Amygdala (tissue), 56 donors: ENCODE measurements at places on chromosomes 5 and 9.

DNA sequence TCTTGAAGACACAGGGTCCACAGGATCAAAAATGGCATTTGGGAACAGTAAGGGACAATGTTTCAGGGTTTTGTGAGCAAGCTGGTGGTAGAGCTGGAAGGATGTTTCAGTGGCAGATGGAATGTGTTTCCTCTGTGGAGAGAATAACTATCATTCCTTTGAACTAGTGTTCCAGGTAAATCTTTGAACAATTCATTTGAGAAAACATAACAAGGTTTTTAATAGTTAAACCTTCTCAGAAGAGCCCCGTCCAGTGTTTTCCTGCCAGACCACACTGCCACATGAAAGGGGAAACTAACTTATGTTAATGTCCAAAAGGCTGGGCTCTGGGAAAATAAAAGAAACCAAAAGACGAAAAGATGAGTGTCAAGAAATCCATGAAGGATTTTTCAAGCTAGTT lies 207.0 kb upstream of the ZNF462 start:
- no peak for DNase-seq

GRCh38 chr5:83474161-83474796 lies 2.7 kb downstream of the VCAN start:
- DNase-seq, result peak; percentile 50

- DNase-seq, result no peak
Observed at GRCh38 chr5:161266954-161267353, 279.6 kb downstream of the GABRB2 start.

DNA sequence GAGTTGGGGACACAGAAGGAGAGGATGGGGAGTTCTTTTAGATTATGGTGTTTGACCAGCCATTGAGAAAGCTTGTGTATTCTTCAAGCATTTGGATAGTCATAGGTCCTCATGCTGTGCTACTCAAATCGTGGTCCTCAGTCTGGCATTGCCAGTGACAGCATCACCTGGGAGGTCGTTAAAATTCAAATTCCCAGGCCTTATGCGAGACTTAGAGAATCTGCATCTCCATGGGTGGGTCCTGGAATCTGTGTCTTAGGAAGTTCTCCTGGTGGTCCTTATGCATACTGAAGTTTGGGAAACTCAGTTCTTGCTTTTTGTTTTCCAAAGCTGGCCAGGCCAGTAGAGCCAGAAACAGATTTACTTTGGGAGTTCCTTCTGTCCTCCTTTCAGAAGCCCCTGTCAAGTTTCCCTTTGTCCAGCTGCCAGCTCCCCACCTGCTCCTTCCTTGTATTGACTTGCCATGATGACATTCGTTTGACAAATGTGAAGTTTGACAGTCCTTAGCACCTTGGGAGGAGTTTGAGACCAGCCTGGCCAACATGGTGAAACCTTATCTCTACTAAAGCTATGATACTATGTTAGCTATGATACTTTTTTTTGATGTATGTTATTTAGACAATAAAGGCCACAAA lies 95.6 kb downstream of the PALM2AKAP2 start:
- no peak for DNase-seq

DNA sequence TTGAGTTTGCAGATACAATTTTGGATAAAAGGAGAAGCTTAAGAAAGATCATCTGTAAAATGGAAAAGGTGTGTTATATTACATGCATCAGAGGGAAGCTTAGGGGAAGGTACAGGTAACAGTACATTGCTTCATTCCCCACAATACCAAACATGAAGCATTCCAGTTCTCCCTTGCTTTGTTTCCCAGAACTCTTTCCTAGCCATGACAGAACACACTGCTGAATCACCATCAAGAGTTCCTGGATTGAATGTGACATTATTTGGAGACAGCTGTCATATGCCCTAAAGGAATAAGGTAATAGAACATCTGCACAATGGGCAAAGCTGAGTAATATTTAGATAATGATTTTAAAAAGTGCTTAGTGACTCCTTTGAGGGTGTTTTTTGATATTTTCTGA lies 303.5 kb upstream of the ST8SIA4 start:
- no peak for DNase-seq

- DNase-seq, result no peak
Observed at GRCh38 chr5:149886060-149886459, 58.5 kb downstream of the PDE6A start.

- DNase-seq, result no peak
Observed at GRCh38 chr5:34895641-34896419, 19.5 kb downstream of the RAD1 start.

DNA sequence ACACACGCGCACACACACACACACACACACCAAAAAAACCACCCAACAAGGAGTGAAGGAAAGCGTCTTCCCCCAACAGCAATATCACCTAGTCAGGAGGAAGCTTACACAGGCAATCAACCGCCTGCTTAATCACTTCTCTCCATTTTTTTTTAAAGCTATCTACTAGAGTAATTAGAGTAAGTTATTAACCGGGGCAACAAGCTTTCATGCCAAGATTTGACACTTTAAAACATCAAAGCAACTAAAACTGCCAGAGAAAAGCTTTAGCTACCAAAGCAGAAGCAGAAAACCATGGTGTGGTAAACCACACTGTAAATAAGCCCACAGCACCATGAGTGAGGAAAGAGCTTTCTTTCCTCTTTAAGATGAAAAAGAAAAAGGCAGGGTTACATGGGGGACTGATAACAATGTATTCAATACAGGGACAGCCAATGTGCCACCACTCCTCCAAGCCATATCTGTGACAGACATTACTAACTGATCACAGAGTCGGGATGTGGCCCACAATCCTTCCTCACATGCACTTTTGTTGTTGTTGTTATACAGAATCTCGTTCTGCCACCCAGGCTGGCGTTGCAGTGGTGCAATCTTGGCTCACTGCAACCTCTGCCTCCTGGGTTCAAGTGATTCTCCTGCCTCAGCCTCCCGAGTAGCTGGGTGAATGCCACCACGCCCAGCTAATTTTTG lies 282.1 kb downstream of the CRB2 start:
- DNase-seq, result no peak

GRCh38 chr5:123120197-123120596 lies 31.2 kb downstream of the PRDM6 start:
- no peak for DNase-seq

DNA sequence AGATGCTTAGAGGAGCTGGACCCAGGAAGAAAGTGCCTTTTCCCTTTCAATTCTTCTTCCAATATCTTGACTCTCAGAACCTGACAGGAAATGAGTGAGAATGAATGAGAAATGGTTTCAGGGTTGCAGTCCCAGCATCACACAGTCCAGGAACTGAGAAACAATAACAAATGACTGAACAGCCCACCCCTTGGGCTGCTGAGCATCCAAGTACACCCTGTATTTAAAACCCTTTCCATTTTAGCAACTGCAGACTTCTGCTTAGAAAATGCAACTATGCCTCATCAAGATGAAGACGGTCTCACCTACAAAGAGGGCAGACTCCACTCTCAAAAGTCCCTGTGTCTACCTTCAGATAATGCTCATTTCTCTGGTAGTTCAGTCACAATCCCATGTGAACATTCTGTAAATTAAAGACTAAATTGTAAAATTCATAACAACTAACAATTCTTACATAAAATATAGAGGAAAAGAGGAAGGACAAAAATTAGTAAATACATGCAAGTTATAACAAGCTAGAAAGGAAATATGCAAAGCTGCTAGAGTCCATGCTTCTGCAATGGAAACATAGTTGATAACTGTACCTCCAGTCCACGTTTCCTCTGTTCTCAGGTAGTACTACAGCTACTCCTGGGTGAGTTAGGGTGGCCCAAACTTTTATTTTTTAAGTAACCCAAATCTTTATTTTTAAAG lies 316.5 kb downstream of the ICE1 start:
- DNase-seq, result no peak

DNA sequence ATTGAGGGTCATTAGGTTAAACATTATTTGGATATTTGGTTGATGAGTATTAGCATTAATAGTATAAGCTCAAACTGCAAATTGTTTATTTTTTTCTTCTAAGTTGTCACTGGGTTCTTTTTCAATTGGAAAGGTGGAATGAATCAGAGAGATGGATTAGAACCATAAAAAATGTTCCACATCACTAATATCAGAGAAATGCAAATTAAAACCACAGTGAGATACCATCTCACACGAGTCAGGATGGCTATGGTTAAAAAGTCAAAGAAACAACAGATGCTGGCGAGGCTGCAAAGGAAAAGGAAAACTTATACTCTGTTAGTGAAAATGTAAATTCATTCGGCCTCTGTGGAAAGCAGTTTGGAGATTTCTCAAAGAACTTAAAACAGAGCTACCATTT lies 122.8 kb downstream of the CCDC192 start:
- DNase-seq, result no peak
